ENCODE measurements at places on chromosomes 5 and 9. TPM values are rescaled to one million over a fixed set of nuclear protein-coding genes. Genes with fewer than 3 reads are reported as not detected.

GRCh38 chr9:99085949-99086948 is 18.7 kb upstream of the TGFBR1 start:
- H3K4me1 ChIP-seq = peaks cover 2% of the 10 kb centered on the region
- no peak overlapping the region for H3K4me3 ChIP-seq
- DNase-seq = no peak
- H3K27ac ChIP-seq = no peak overlapping the region

GRCh38 chr5:88092958-88093605 is 175.6 kb downstream of the TMEM161B start:
- H3K36me3 ChIP-seq = no peaks in the 10 kb centered on the region
- DNase-seq = no peak
- H3K27me3 ChIP-seq = peaks cover 2% of the 10 kb centered on the region
- H3K4me3 ChIP-seq = no peak overlapping the region

Gene CACFD1
- total RNA-seq = 1.2 TPM

Gene WDR38
- not detected for total RNA-seq

DNA sequence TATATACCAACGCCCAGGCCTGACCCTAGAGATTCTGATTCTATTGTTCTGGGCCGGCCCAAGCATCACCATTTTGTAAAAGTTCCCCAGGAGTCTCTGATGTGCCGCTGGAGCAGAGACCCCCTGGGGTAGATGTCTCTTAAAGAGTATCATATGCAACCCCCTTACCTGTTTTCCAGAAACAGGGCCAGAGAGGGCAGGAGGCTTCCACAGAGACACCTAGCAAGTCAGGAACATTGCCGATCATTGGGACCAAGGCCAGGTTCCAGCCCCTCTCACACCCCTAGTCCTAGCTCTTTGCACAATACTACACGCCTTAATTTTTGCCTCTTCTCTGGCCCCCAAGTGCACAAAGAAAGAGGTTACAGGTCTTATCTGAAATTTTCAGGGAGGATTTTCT is 63.8 kb downstream of the TMOD1 start:
- H3K36me3 ChIP-seq = no peaks in the 10 kb centered on the region
- H3K4me3 ChIP-seq = no peak overlapping the region
- H3K4me1 ChIP-seq = no peaks in the 10 kb centered on the region
- DNase-seq = no peak
- peaks cover under 1% of the 10 kb centered on the region for H3K27me3 ChIP-seq
